ENCODE measurements at places on chromosomes 3 and 15. TPM values are rescaled to one million over a fixed set of nuclear protein-coding genes. Genes with fewer than 3 reads are reported as not detected.

The TYRO3 gene
- total RNA-seq = 5.2 TPM

The PLAAT1 gene
- total RNA-seq = 8.4 TPM

The GPX1 gene
- total RNA-seq = 502 TPM

DNA sequence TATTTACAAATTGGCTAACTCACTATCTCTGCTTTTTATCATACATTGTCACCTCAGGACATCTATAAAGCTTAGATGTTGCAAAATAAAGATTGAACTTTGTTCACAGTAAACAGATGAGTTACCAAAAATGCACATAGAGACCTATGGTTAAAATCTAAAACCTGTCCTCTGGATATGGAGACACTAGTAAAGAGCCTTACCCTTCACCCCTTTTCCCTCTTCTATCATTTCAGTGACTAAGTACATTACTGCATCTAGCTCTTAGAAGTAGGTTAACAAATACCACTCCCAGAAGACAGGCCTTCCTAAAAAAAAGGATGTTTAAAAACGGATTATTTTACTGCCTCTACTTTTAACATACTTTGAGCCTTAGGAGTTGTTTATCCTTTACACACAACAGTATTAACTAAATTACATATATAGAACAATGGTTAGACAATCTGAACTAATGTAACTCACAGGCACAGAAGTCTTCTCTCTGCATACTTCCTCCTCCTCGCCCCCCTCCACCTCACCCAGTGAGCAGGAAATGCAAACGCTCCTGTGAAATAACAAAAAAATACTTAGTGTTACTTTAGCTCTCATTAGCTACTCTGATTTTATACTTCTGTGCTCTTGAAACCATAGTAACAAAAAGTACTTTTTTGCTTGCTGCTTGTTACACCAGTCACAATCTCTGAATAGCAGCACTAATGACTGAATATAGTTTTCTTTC, 23.3 kb downstream of the IREB2 start:
- DNase-seq = no peak

GRCh38 chr3:138474163-138474562, 39.7 kb downstream of the ESYT3 start:
- DNase-seq = no peak
